Astrocyte (in vitro differentiated cells and primary cell): ENCODE measurements at places on chromosomes 2 and 18. TPM values are rescaled to one million over a fixed set of nuclear protein-coding genes. Genes with fewer than 3 reads are reported as not detected.
A peak's percentile ranks its signal among the peaks of the same experiment; 100 is the strongest.

GRCh38 chr2:20372896-20373640, 22.4 kb upstream of the PUM2 start:
- H3K27me3 ChIP-seq = peaks cover 4% of the 10 kb centered on the region
- H3K27ac ChIP-seq = no peak overlapping the region
- no peak overlapping the region for H3K4me3 ChIP-seq

- no peak for DNase-seq
- H3K36me3 ChIP-seq = no peaks in the 10 kb centered on the region
- H3K4me3 ChIP-seq = no peak overlapping the region
- H3K27me3 ChIP-seq = peaks cover 4% of the 10 kb centered on the region
- H3K4me1 ChIP-seq = no peaks in the 10 kb centered on the region
These were observed 346.7 kb upstream of the SLC14A2 start for GRCh38 chr18:45268583-45268982.

DNA sequence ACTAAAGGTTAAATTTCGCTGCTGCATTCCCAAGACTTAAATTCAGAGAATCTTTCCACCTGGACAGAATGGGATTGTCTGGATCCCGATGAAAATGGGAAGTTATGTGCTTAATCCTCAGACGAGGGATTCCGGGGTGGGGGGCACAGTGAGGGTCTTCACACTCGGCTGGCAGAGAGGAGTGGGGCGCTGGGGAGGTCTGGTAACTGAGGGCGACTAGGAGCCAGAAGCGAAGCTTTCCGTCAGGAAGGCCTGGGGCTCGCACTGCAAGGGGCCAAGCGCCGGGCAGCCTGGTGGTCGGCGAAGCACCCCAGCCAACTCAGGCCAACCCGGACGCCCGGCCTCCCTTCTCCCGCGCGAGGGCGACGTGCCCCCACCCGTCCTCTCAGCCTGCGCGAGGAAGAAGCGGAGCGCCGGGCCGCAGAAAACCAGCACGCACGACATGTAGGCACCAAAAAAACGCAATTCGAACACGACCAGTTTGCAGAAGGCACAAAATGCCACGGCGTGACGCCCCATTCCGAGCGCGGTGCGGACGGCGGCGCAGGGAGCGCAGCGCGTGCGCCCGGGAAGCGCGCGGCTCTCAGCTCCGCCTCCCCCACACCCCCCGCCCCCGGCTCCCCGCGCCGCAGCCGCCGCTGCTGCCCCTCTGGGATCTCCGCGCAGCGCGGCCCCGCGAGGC, 188.1 kb downstream of the ZEB2 start:
- no peaks in the 10 kb centered on the region for H3K36me3 ChIP-seq
- H3K4me3 ChIP-seq = peak overlapping the region; percentile 80
- no peaks in the 10 kb centered on the region for H3K27me3 ChIP-seq
- peaks cover 4% of the 10 kb centered on the region for H3K4me1 ChIP-seq

GRCh38 chr2:156430980-156431358, 5.2 kb upstream of the GPD2 start:
- DNase-seq = peak; percentile 66
- peaks cover 25% of the 10 kb centered on the region for H3K4me1 ChIP-seq
- H3K27ac ChIP-seq = no peak overlapping the region
- no peaks in the 10 kb centered on the region for H3K27me3 ChIP-seq

GRCh38 chr18:78192054-78192453, 787.6 kb upstream of the SALL3 start:
- H3K4me3 ChIP-seq = no peak overlapping the region
- H3K27ac ChIP-seq = no peak overlapping the region
- H3K4me1 ChIP-seq = no peaks in the 10 kb centered on the region
- H3K36me3 ChIP-seq = no peaks in the 10 kb centered on the region
- H3K27me3 ChIP-seq = no peaks in the 10 kb centered on the region

Gene PLCL1
- total RNA-seq = 0.84 and 1.6 TPM in 2 replicates

Gene ERBB4
- total RNA-seq = 0.72 and 1.2 TPM in 2 replicates
